ENCODE measurements at places on chromosomes 6 and 20.
A peak's percentile ranks its signal among the peaks of the same experiment; 100 is the strongest.

GRCh38 chr6:45538641-45539547 lies 161.2 kb upstream of the SUPT3H start:
- no peak for DNase-seq

- no peak for DNase-seq
Measured at GRCh38 chr6:75551367-75551952, 50.2 kb upstream of the SENP6 start.

DNA sequence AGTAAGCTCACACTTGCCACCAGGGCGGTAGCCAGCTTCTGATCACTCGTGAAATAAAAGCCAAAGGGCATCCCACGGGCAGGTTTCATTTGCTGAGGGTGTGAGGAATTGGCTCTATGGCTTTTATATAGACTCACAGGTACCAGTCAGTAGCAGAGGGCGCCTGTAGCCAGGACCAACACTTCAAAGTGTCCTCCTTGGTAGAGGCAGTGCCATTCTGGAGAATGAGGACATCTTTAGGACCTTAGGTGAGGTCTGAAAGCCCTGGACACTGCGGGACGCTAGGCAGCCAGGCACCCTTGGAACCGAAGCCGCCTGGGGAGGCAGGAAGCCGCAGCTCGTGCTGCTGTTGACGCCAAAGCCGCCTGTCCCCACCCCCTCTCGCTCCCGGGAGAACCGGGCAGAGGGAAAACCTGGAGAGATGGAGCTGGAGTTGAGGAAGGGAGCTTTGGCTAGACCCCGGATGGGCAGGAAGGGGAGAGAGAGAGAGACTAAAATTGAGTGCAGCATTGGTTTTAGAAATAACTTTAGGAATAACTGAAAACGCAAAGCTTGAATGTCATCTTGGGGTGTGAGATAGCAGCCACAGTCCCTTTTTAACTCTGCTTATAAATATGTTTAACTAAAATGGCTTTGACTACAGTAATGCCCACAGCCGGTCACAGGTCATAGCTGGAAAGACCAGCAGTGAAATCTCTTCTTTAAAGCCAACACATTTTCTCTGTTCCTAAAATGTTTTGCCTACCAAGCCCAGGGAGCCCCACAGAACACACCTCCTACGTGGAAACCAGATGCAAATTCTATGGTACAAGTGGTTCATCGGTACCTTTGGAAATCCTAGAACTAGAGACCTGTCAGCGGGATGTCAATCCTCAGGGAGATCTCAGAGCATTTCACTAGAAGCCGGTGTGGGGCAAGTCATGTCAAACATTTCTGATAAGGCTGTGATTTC lies 128.5 kb upstream of the CDYL start:
- peak; percentile 18 for DNase-seq

DNA sequence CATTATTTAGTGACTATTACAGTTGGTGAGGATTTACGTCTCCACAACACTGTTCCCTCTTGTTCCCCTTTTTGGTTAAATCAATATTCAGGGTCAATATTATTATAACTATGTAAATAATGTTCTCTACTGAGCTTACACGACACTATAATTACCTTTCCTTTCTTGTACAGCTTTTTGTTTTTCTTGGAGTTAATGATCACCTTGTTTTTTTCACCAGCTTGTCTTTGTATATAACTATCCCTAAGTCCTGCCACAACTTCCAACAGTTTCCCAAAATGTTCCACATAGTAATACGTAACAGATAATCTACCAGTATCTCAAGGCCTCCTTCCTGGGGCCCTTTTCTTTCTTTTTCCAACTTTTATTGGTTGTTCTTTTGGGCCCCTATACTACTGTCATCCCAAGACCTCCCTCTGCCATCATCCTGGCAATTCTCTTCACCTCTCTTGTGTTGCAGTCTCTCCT lies 142.0 kb upstream of the SOX4 start:
- DNase-seq, result no peak

GRCh38 chr6:28953585-28954258 lies 29.9 kb upstream of the TRIM27 start:
- no peak for DNase-seq

GRCh38 chr6:8859501-8859900 lies 424.2 kb upstream of the SLC35B3 start:
- DNase-seq, result no peak

DNA sequence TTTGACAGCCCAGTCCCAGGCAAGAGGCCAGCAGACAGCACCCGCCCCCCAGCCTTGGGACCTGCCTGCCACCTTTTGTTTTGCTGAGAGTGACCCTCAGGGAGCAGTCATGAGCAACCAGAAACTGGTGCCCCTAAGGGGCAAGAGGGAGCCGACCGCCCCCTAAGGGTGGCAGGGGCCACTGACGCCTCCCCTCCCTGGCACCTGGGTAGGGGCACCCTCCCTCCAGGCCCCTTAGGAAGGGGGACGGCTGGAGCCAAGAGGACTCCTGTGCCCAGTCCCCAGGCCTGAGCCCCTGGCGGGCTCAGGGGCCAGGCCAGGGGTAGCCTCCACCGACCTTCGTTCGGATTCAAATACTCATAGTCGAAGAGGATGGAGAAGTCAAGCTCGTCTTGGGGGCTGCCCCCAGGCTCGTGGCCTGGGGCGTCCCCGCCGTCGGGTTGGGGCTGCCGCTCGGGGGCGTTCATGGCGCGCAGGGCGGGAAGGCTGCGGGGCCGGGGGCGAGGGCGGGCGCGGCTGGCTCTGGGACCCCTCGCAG lies 417 bp downstream of the NFATC2 start:
- DNase-seq, result no peak

GRCh38 chr20:12594410-12595088 lies 414.2 kb upstream of the SPTLC3 start:
- no peak for DNase-seq

DNA sequence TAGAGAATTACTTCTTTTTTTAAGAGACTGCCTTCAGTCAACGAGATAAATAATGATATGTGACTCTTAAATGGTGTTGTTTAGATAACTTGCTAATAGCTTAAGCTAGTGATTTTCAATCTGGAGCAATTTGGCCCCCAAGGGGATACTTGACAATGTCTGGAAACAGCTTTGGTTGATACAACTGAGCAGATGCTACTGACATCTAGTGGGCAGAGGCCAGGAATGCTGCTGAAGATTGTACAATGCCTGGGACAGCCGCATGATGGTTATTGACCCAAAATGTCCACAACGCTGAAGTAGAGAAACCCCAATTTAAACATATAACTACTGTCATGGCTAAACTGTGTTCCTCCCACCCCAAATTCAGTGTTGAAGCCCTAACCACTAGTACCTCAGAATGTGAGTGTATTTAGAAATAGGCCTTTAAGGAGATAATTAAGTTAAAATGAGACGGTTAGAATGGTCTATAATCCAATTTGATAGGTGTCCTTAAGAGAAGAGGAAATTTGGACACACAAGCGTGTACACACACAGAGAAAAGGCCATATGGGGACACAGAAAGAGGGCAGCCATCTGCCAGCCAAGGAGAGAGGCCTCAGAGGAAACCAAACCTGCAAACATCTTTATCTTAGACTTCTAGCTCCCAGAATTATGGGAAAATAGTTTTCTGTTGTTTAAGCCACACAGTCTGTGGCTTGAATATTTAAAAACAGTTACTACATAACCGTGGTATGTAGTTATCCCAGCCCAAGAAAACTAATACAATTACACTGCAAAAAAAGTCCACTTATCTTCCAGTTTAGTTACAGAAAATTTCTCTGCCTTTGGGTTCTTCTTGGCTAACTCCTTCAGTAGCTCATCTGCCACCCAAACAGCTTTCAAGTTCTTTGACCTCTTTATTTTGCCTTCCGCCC lies 22.2 kb downstream of the RWDD2A start:
- DNase-seq, result peak; percentile 33

GRCh38 chr6:80325742-80326141 lies 219.3 kb downstream of the BCKDHB start:
- no peak for DNase-seq

GRCh38 chr20:22681591-22682248 lies 97.3 kb upstream of the FOXA2 start:
- DNase-seq, result no peak

- DNase-seq, result no peak
Measured at GRCh38 chr20:37524859-37525708, 2.6 kb downstream of the BLCAP start.

DNA sequence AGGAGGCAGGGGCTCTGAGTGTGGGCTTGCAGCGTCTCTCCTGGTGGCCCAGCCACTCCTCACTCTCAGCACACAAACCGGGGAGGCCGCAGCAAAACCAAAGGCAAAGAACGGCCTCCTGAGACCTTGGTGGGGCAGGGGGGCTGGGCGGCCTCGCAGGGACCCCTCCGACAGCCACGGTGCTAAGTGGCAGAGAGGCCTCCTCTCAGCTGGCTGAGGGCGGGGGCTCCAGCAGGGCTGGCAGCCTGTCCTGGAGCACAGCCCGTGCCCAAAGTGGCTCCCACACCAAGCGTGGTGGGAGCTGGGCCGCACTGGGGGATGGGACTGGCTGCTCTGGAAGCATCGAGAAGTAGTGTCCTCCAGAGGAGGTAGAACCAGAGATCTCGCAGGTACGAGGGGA lies 334.4 kb downstream of the QKI start:
- DNase-seq, result no peak

DNA sequence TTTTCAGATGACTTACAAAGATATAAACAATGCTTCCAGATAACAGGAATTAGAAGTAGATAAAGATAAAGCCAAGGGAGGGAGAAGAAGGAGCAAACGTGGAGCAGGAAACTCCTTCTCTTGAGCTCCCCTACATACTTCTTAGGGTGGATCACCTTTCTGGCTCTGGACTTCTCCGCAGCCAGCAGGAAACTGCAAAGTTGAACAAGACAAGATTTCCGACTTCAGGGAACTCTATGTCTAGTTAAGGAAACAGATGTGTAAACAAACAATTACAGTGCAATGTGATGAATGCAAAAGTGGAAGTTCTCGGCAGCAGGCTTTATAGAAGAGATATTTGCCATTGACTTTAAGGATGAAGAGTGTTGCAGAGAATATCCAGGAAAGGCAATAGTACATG lies 134.0 kb upstream of the MARCKS start:
- no peak for DNase-seq

- DNase-seq, result no peak
Measured at GRCh38 chr6:106856227-106856874, 118.2 kb downstream of the CD24 start.

GRCh38 chr6:140078561-140079125 lies 704.2 kb upstream of the CITED2 start:
- DNase-seq, result peak; percentile 11

DNA sequence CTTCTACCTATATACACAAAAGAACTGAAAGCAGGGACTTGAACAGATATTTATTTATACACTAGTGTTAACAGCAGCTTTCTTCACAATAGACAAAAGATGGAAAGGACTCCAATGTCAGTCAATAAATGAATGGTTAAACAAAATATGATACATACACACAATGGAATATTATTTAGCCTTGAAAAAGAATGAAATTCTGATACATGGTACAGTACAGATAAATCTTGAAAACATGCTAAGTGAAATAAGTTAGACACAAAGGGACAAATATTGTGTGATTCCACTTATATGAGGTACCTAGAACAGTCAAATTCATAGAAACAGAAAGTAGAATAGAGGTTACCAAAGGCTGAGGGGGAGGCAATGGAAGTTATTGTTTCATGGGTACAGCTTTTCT lies 79.8 kb upstream of the ADTRP start:
- no peak for DNase-seq

DNA sequence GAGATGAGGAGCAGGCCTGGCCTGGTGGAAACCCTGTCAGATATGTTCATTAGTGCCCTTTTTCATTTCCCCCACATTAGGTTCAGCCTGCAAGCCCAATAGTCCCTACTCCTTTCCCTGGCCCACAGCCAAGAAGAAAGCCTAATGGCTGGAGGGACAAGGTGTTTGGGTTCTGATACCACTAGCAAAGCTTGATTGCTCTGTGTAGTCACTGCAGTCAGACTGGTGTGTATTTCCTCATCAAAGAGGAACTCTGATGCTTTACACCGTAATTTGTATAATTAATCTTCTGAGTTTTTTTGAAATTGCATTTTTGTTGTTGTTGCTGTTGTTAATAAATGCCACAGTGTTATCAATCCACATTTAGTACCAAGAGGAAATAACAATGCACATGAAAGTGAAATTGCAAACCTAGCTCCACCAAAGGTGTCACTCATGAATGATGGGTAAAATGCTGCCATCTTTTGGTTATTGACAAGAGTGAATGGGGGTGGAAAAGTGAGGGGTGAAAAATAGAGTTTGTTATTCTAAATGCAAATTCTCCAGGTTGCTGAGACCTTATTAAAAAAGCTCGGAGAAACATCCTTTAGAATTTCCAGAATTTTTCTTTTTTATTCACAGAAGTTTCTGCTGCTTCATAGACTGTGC lies 320.2 kb upstream of the POU3F2 start:
- DNase-seq, result no peak

- DNase-seq, result no peak
Measured at GRCh38 chr6:147166360-147166944, 37.8 kb upstream of the STXBP5 start.

- peak; percentile 26 for DNase-seq
Measured at GRCh38 chr6:118632359-118632758, 19.0 kb downstream of the CEP85L start.

DNA sequence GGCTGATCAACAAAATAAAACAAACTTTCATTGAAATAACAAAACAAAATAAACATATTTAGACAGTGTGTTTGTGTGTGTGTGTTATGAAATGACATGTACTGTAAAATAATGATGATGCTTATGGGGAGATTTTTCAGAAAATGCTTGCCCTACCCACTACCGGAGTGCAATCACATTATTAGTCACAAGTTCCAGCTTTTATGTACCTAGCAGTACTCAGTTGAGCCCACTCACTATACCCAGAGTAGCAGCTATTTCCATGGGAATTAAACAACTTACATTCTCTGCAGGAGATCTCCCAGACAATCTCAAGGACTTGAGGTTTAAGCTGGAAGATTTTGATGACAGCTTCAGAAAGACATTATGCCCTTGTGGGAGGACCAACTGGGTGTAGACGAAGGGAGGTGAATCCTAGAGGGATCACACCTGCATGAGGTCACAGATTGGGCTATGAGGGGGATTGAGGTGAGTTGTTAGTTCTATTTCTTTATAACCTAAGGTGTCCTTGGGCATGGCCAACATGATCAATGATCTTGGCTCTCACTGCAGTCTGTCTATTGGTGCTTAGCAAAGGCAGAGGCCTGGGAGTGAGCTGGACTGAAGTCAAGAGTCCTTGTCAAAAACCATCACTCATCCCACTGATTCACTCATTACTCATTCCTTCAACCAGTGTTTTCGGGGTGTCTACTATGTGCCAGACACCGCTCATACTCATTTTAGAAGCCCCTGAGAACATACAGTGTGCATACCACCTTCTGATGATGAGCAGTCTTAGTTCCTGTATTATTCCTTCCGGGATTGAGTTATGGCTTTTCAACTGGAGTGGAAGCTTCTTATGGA lies 6.7 kb upstream of the CLIC5 start:
- no peak for DNase-seq

All from RCC 7860 (cell line).